ENCODE measurements at places on chromosomes 3 and 15. TPM values are rescaled to one million over a fixed set of nuclear protein-coding genes. Genes with fewer than 3 reads are reported as not detected.

DNA sequence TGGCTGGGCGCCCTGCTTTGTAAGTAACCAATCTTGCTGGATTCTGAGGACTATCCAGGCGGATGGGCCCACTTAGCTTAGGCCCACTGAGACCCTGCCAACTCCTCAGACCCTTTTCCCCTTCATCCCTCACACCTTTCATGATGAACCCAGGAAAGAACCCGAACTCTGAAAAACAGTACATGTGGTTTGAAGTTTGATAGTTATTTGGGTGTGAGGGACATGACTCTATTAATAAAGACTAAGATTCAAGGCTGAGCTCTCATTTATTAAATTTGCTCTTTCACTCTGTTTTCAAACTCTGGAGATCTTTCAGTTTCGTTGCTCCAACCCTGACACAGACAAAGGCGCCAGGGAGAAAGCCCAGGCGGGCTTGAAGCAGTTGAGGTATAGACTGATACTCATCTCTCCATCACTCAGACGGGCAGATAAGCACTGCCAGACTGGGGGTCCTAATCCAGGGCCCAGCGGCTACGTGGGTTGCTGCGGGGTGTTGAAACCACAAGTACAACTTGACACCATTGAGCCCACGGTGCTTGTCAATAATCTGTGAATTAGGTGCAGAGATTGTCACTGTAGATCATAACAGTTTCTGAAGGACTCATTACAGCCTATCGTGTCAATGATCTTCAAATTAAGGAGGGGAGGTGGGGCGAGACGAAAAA is 7.2 kb upstream of the SOX2 start:
- DNase-seq: no peak

The LMOD3 gene
- not detected for total RNA-seq

DNA sequence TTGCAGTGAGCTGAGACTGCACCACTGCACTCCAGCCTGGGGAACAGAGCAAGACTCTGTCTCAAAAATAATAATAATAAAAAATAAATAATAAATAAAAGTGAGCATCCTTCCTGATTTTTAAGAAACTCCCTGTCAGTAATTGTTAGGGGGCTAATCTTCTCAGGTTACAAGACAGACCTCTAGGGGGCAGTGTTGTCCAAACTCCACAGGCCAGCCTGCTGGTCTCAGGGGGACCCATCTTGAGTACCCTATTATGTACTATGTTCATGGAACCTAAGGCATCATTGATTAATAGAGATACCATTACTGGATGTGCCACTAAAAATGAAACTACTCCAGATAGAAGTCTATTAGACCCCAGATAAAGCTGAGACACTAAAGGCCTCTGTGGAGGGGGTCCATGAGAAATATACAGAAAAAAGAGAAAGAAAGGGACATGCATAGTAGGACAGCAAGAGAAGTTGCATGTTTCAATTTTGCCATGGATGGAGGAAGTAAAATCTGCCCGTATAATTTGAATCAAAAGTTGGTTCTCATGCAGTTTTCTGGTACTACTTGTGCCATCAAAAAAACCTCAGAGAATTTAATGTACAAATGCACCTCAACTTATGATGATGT is 85.5 kb upstream of the CDV3 start:
- DNase-seq: peak; percentile 27

- no peak for DNase-seq
Observed at GRCh38 chr3:62951037-62951613, 75.9 kb upstream of the CADPS start.

The UBAP1L gene
- total RNA-seq: 0.28 TPM

GRCh38 chr3:11545186-11545851 is 98.4 kb downstream of the VGLL4 start:
- no peak for DNase-seq

DNA sequence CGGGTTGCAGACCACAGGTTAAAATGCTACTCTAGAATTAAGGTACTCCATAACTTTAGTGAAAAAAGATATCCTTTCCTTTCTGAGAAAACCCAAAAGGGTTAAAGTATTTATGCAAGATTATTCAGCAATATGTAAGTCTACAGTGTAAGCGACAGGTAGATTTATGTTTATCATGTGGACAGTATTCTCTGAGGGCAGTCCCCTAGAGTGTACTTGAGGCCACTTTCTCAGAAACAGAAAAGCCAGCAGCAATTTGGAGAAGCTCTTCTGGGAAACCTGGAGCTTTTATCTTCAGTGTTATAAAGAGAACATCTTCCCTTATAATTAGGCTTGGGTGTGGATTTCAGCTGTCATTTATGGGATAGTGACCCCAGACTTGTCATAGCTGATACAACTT is 8.9 kb downstream of the ST3GAL6 start:
- no peak for DNase-seq

DNA sequence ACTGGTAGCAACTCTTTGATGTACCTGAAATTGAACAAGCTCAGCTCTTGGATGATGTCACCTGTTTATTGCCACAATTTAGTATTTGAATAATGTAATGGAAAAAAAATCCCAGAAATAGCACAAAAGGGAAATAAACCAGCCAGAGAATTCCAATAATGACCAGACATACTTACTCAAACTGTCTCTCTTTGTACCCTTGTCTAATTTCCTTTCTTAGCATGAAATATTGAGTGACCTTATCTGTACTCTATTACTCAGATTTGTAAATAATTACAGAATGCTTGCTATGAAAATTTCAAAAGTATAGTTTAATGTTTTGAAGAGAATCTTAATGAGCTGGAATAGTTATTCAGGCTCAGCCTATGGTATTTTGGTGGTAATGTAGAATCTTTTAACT is 555.4 kb upstream of the SGO1 start:
- DNase-seq: no peak

DNA sequence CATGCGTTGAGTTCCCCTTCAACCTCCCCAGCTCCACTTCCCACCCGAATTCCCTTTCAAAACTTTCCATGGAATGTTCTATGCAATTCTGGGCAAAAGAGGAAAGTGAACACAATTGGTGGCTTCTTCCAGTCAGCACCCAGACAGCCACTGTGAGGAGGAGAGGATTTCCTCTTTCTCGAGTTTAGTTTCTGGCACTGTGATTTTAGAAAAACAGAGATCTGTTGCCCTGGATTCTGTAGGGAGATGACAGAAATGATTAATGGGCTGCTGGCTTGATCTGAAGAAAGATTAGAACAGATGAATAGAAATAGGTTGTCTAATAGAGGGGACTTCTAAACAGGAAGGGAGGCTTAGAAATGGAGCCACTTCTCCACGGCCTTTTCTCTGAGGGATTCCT is 172.0 kb downstream of the MCTP2 start:
- DNase-seq: no peak

DNA sequence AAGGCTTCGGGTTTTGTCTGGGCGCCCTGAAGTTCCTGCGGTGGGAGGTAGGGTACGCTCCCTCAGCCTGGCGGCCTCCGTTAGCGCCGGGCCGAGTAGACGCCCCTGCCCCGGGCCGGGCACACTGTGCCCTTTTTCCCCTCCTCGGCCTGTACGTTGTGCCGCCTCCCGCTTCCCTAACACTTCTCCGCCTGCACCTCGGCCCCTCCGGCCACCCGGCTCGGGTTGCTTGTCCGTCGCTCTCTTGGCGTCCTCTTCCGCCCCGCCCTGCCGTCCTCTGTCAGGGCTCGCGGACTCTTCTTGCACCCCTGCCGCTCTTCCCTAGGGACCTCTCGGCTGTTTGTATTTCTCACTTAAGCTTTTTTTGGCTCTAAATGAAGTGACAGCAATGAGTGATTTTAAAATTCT is 384 bp downstream of the KNL1 start:
- DNase-seq: peak; percentile 16

DNA sequence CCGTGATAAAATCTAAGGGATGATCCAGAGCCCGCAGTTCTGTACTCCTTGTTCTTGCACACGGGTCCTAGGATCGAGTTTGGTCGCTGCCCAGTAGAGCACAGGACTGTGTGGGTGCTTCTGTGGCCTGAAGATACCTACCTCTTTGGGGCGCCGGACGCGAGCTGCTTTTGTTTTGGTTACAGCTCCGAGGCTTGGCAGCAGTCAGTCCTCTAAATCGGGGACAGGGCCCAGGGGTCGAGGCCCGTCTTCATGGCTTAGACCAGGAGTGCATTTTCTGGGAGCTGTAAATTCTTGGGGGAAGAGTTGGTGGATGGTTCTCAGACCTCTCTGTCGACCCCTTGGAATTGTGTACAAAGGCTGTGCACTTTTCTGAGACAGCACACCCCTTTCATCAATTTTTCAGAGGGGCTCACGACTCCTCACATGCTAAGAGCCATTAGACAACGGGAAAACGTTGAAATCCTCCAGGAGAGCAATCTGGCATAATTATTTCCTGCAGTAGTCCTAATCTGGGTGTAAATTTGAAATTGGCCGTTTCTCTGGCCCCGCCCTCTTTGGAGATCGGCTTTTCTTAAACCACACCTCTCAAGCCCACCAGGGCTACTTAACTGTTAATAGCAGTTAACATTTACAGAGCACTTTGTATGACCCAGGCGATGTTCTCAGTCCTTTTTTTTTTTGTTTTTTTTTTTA is 928 bp downstream of the CEP97 start:
- DNase-seq: peak; percentile 5

DNA sequence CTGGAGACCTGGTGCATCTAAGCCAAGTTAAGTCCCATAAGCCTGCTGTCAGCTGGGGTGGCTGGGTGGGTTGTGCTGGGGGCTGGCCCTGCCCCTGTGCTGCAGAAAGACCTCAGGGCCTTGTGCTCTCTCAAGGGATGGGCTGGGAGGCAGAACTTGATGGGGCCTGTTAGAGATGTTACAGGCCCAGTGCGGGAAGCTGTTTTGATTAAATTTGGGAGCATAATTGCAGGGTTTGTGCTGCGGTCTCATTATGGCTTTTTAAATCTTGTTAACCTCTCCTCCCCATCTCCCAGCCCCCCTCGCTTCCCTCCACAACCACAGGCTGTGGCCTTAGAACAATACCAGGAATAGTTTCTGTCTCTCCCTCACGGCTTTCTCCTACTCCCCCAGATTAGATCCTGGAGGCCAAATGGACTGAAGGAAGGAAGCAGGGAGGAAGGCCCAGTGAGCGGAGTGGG is 87.6 kb upstream of the TLE3 start:
- no peak for DNase-seq

- DNase-seq: no peak
Observed at GRCh38 chr3:3689601-3690375, 109.4 kb upstream of the LRRN1 start.

DNA sequence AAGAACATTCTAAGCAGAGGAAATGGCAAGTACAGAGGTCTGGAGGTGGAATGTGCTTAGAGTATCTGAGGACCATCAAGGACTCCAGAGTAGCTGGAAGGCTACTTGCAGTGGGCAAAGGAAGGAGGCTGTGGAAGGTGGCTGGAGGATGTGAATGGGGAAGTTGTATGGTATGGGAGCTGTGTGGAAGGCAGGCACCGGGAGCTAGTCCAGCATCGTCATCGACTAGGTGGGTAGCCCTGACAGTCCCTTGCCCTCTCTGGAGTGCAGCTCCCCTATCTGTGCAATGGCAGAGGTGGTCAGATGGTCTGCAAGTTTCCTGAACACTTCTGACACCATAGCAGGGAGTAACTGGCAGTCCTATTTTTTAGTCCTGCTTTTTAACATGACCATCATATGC is 19.3 kb downstream of the CCDC13 start:
- no peak for DNase-seq

The SIDT1 gene
- not detected for total RNA-seq

The NR1D2 gene
- 41.0 TPM for total RNA-seq

The CTXN2 gene
- total RNA-seq: not detected

GRCh38 chr3:27221264-27221932 is 147.8 kb downstream of the NEK10 start:
- no peak for DNase-seq

The ZNF80 gene
- not detected for total RNA-seq

DNA sequence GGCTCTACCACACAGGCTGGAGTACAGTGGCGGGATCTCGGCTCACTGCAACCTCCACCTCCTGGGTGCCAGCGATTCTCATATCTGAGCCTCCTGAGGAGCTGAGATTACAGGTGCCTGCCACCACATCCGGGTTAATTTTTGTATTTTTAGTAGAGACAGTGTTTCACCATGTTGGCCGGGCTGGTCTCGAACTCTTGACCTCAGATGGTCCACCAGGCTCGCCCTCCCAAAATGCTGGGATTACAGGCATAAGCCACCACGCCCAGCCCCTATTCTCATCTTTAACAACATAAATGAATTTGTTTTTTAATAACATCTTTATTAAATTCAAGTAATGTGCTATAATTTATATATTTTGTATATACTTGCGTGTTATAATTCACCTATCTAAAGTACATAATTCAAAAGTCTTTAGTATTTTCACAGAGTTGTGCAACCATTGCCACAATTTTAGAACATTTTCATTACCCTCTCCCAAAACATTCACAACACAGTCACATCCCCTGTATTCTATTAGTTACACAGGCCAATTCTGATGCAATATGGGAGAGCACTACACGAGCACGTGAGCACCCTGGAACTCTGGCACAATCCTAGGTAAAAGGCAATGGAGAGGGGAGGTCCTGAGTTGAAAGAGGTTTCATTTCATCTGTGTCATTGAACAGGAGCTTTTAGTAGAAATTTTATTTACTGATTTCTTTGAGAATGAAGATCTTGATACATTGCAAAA is 21.2 kb upstream of the MTMR14 start:
- no peak for DNase-seq

The DAZL gene
- not detected for total RNA-seq

DNA sequence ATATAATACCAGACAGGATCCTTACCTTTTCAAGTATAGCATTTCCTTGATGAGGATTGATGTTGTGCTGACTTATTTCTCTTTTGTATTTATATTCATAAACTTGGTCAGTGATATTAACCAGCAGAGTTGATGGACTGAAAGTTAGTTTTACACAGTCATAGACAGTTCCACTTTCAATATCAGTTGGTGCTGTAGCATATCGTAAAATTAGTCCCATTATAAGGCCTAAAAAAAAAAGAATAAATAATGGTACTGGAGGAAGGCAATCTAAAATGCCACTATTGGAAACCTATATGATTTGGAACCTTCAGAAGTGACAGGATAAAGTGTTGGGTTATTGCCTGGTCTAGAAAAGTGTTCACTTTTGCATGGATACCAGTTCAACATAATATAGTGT is 16.3 kb downstream of the SLC9A9 start:
- DNase-seq: no peak

The AGTR1 gene
- total RNA-seq: 3.3 TPM

The TRH gene
- total RNA-seq: not detected

GRCh38 chr3:105355408-105356061 is 11.2 kb upstream of the ALCAM start:
- peak; percentile 74 for DNase-seq

GRCh38 chr3:21446027-21446426 is 305.0 kb downstream of the ZNF385D start:
- no peak for DNase-seq
